Ascending aorta (tissue), 2 donors: ENCODE measurements at places on chromosomes 5 and 9.

GRCh38 chr5:171432583-171433351 lies 13.3 kb downstream of the FGF18 start:
- peak; percentile 4 for DNase-seq

DNA sequence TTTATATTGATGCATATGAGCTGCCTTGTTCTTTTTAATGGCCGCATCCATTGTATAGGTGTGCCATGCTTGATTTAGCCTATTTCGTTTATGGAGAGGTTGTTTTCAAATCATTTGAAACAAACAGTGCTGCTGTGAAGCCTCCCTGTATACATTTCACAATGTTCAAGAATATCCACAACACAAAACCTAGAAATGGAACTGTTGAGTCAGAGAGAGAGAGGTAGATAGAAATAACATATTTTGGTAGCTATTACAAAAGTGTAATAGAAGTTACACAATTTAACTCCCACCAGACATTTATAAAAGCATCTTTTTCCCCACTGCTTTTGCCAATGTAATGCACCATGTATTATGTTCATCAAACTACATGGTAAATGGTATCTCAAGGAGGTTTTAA lies 82.0 kb downstream of the FRMD3 start:
- DNase-seq: no peak

GRCh38 chr9:137266162-137266527 lies 11.0 kb downstream of the NELFB start:
- no peak for DNase-seq

DNA sequence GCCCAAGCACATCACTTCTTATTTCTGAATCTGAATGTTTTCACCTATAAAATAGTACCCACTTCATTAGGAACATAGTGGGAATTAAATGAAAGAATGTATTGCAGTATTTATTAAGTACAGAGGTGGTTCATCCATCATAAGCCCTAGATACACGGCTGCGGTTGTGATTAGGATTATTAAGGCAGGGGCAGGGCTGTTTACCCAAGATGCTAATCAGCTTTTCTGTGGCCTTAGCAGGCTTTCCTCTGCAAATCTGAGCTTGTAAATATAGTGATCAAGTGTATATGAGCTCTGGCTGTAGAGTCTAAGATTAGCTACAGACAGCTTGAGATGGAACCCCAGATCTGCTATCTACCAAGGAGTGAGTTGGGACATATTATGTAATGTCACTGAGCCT lies 124.1 kb upstream of the ADRA1B start:
- no peak for DNase-seq

DNA sequence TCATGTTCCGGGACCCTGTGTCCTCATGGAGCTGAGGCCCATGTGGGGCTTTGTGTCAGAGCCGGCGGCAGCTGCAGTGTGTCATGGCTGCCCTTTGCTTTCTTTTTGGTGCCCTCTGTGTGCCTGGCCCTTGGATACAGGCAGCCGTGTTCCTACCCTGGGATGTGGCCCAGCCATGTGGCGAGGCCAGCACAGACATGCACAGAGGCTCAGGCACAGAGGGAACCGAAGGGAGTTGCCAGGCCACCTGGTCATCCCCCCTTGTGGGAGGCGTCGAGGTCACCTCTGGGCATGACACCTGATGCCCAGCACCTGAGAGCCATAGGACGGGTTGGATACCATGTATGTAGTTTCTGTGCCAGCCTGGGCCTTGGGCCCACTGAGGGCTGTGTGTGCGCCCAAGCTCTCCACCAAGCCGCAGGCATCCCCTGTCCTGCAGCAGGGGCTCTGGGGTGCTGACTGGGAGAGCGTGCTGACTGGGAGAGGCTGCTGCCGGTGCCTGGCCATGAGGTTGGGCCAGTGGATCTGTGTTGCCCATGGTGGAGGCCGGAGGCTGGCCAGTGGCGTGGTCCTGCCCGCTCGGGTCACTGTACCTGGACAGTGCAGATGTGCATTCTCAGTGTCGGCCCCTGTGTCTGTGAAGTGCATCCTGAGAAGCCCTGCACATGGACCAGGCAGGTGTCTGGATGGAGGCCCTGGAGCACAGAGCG lies 4.8 kb downstream of the NKD2 start:
- no peak for DNase-seq

DNA sequence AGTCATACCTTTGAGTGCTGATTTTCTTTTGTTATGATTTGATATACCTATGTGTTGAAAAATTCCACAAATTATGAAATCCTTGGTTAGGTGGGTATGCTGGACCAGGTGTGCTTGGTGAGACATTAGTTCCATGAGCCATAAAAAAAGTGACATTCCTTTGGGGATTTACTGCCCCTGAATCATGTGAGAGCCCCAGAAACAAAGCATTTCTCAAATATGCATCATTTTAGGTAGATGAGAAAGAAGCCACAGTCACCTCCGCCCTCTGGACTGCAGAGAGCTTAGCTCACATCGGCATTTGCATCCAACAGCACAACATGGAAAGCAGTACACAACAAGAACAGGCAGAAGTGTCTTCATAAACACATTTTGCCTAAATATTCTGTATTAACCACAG lies 55.3 kb downstream of the DAP start:
- no peak for DNase-seq

GRCh38 chr5:59607138-59607765 lies 286.3 kb downstream of the PDE4D start:
- DNase-seq: no peak

- DNase-seq: no peak
Measured at GRCh38 chr5:143695941-143696340, 116.0 kb upstream of the HMHB1 start.

DNA sequence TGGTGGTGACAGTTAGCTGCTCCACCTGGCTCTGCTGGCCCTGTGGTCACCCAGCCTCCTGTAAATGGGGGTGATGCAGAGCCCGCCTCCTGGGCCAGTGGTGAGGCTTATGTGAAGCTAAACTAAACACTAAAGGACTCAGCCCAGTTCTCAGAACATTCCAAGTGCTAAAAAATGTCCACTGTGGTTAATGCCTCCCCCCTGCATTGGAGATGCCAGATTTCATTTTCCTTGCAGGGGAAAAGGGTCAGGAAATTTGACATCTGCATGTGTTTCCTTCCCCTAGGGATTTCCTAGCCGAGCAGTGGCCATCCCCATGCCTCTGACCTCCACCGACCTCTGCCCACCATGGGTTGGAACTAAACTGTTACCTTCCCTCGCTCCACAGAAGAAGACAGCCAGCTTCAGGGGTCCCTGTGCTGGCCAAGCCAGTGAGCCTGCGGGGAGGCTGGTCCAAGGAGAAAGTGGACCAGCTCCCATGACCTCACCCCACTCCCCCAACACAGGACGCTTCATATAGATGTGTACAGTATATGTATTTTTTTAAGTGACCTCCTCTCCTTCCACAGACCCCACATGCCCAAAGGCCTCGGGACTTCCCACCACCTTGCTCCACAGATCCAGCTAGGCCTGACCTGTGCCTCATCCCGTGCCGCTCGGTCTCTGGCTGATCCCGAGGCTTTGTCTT lies 13.0 kb downstream of the CD74 start:
- DNase-seq: no peak

DNA sequence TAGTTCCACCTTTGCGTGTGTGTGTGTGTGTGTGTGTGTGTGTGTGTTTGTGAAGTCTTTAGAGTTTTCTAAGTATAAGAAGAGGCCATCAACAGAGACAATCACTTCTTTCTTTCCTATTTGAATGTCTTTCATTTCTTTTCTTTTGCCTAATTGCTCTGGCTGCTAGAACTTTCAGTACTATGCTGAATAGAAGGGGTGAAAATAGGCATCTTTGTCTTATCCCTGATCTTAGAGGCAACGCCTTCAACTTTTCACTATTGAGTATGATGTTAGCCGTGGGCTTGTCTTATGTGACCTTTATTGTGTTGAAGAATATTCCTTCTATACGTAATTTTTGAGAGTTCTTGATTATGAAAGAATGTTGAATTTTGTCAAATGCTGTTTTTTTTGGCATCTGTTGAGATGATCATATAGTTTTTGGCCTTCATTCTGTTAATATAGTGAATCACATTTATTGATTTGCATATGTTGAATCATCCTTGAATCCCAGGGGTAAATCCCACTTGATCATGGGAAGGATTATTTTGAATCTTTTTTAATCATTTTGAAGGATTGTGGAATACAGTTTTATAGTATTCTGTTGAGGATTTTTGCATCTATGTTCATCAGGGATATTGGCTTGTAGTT lies 134.8 kb upstream of the CD180 start:
- no peak for DNase-seq

- DNase-seq: no peak
Measured at GRCh38 chr9:77453825-77454647, 194.1 kb downstream of the GNA14 start.

- DNase-seq: no peak
Measured at GRCh38 chr9:93173365-93174051, 10.4 kb upstream of the WNK2 start.

DNA sequence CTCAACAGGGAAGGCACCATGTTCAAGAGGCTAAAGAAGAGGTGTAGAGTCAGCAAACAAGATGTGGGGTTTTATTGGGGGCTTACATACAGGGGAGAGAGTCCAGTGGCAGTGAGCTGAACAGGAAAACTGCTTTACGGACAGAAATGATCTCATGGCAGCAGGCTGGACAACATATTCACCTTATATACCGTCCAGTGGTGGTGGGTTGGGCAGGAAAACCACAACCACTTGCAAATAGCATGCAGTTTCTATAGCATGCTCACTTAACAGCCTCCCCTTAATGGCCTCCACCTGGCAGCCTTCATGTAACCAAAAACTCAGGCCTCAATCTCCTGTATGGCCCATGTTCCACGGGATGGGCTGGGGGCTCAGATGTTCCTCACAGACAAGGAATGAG lies 5.4 kb downstream of the TNFSF8 start:
- no peak for DNase-seq

DNA sequence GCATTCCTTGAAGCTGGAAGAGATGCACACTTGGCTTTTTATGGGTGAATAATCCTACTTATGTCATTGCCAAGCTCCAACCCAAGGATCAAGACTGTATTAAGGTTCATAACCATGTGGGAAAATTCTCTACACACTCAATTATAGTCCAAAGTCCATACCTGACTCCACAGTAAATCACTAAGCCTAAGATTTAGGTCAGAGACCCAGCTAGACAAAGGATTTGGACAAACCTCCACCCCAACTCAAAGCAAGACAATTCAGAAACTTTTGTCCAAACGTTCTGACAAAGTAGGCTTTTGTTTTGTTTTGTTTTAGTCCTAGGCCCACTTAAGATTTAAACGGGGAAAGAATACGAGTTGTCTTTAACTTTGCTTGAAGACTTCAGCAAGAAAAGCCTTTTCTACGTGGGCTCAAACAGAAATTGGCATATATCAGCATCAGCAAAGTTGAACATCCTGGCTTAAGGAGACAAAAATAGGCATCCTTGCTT lies 1.7 kb downstream of the MEGF9 start:
- DNase-seq: no peak

DNA sequence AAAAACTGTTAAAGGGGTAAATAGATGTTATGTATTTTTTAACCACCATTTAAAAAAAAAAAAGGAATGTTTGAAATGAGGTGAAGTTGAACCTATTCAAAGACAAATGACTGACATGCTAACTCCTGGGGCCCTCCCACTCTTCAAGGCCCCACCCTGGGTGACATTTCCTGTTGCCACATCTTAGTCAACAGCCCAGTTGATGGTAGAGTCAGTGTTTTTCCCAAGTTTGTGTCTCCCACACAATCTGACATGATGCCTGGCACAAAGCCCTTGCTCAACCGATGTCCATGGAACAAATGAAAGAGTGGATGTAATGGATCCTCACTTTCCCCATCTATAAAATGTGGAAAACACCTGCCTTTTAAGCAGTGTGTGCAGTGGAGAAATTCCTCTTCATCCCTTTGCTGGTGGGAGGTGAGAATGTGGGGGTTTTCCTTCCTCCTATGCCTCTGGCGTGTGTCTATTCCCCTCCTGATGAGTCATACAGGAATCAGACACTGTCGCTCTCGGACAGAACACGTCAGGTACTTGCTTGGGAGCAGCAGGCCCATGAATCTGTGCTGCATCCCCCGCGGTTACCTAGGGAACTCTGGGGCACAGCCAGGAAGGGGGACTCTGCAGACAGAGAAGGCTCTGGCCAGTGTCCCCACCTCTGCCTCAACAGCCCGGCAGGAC lies 13.7 kb upstream of the ADRA1B start:
- no peak for DNase-seq

GRCh38 chr5:8059337-8059736 lies 190.4 kb downstream of the MTRR start:
- DNase-seq: no peak

DNA sequence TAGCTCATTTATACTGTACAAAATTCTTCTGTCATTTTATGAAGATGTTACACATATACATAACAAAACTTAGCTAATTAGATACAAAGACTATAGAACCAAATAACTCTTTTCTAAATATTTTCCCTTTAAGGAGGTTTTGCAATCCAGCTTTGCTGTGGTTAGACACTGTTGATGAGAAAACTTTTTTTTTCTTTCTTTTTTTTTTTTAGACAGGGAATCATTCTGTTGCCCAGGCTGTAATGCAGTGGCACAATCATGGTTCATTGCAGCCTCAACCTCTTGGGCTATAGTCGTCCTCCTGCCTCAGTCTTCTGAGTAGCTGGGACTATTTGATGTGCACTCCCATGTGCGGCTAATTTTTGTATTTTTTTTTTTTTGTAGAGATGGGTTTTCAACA lies 38.5 kb upstream of the CDKN2B start:
- DNase-seq: no peak

DNA sequence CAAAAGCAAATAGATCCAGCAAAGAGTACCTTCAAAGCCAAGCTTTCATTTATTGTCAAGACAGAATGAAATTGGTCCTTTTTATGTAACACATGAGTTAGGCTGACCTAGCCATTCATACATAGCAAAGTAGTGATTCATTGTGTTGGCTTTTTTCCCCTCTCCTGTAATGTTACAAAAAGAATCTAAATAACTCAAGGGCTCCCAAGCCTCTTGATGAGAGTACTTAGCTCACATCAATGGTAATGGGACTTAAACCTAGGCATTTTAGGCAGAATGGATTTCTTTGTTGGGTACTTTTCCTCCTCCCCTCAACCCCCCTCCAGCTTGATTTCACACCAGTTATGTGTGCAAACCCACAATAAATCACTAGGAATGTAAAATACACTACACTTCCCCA lies 123.7 kb downstream of the EBF1 start:
- no peak for DNase-seq

- DNase-seq: no peak
Measured at GRCh38 chr5:143499480-143500114, 96.1 kb upstream of the NR3C1 start.

DNA sequence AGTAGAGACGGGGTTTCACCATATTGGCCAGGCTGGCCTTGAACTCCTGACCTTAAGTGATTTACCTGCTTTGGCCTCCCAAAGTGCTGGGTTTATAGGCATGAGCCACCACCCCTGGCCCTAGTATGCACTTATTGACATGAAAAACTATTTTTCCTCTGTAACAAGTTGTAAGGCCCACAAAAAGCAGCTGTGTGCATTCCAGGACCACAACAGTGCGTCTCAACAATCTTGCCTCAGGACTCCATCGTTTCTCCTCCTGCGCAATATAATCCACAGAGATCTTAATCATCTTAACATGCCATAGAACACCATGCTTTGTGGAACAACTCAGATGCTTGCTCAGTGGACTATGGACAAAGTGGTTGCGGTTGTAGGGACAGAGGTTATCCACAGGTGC lies 10.2 kb downstream of the OR2V1 start:
- DNase-seq: no peak

- no peak for DNase-seq
Measured at GRCh38 chr5:136155761-136156160, 23.1 kb downstream of the SMAD5 start.
